ENCODE measurements at places on chromosomes 5 and 9.

DNA sequence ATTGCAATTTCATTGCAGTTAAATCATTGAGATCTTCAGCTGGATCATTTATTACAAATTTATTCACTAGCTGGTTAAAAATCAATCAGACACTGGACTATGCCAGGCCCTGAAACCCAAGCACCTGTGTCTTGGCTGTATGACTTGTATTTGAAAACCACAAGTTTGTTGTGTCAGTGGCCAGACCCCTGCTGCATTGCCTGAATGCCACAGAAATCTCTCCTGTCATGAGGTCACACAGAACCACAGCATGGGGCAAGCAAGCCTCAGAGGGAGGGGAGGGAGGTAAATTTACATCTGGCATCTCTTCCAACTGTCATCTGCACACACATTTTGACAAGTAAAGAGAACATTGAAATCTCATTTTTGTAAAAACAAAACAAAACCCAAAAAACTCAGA, 90.0 kb downstream of the ARRDC3 start:
- DNase-seq, result peak; percentile 31

GRCh38 chr9:106111039-106111730, 416.8 kb downstream of the TMEM38B start:
- DNase-seq, result no peak

DNA sequence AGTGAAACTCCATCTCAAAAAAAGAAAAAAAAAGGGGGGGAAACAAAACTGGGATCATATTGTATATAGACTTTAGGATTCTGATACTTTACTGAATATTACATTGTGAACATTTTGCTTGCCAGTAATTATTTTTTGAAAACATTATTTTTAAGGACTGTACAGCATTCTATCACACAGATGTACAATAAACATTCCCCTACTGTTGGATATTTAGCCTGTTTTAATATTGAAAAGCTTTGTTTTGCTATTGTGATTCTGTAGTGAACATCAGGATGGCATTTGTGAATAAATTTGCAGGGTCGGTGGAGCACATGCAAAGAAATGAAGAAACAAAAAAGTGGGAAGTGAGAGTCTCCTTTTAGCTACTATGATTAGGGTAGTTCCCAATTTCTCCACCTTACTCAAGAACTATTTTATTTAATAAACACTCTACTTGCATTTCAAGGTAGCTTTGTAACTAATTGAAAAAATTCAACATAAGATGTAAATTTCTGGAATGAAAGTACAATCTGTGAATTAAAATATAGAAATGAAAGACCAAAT, 18.7 kb downstream of the RASGRF2 start:
- no peak for DNase-seq

- DNase-seq, result no peak
These were observed 35.2 kb downstream of the ARHGAP26 start for GRCh38 chr5:142805339-142805738.

DNA sequence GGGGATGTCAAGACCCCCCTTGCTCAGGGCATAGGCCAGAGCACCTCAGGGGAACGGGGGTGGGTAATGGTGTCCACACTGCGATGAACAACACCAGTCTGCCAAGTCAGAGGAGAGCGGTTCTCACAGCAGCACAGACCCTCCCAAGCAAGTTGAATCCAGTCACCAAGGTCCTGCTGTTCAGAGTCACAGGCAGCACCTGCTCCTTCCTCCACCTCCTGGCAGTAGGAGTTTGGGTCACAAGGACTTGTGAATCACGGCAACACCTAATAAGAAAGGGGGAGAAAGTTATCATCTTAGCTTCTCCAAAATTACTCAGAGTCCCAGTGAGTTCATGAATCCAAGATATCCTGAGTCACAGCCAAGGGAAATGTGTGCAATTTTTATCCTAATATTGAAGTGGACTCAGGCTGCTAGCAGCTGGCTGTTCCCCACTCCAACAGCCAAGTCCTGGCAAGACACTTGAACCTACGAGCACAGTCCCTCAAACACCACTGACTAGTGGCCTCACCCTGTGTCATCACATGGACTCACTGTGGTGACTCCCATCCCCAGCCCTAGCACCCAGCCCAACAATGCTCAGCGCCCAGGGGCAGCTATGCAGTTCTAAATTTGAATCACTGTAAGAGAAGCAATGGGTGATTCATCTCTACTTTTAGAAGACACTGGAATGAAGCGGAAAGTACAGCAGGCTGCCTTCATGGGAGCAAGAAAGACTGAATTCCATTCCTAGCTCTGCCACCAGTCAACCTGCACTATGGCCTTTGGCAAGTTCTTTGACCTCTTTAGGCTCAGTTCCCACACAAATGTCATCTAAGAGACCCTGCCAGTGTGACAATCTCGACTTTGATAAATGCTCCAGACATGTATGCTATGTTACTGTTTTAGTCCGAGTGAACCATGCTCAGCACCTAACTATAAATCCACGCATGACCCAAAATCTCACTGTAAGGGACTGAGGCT, 113.7 kb downstream of the KLHL3 start:
- DNase-seq, result peak; percentile 94

DNA sequence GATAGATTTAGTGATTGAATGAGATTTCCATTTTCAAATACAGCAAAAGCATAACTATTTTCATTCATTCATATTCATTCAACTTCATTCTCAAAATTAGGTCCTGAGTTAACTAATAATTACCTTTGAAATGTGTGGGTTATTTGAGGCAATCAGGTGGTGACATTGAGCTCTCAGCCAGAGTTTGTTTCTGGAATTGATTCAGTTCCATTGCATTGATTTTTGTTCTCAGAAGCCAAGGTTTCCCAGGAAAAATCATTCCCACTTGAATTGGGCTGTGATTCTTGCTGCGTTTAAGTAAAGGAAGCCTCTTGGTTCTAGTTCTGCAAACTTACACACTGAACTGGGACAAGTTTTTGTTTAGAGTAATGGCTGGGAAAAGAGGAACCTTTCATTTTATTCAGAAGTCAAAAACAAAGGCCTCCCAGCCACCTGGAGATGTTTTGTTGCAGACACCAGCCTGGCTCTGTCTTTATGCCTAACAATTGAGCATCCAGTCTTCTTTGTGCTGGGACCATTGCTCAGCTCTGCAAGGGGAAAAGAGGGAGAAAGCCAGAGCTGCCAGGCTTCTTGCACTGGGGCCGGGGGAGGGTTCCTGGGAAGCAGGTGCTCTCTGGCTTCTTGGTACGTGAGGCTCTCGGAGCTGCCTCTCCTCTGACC, 198.6 kb downstream of the TRIO start:
- DNase-seq, result no peak

GRCh38 chr9:38357350-38358114, 35.0 kb upstream of the ALDH1B1 start:
- DNase-seq, result no peak

- DNase-seq, result no peak
These were observed 60.2 kb upstream of the STARD4 start for GRCh38 chr5:111572561-111572960.

- no peak for DNase-seq
These were observed 65.7 kb downstream of the IQGAP2 start for GRCh38 chr5:76468635-76469425.

- no peak for DNase-seq
These were observed 105.3 kb upstream of the NFIB start for GRCh38 chr9:14418941-14419937.

- DNase-seq, result no peak
These were observed 106.0 kb downstream of the MEGF10 start for GRCh38 chr5:127396490-127397155.

GRCh38 chr5:13749766-13750165, 194.7 kb downstream of the DNAH5 start:
- DNase-seq, result no peak

DNA sequence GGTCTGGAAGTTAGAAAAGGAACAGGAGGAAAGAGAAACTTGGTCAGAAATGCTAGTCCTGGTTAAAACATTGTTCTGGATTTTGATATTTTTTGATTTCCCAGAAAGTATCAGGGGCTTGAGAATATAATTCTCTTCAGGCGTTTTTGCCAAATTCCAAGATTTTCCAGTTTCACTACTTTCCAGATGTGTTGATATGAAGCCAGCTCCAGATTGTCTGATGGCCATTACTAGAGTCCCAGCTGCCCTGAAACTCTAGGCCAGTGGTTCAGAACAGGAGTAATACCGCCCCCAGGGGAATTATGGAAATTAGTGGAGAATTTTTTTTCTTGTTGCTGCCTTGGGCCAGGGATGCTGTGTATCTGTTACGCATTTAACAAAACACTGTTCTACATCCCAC, 88.6 kb downstream of the KCNN2 start:
- peak; percentile 40 for DNase-seq

- no peak for DNase-seq
These were observed 186.5 kb upstream of the ANKRD55 start for GRCh38 chr5:56419667-56420066.

- no peak for DNase-seq
These were observed 13.0 kb upstream of the ASS1 start for GRCh38 chr9:130431536-130432303.

- no peak for DNase-seq
These were observed 58.1 kb downstream of the ZNF474 start for GRCh38 chr5:122187426-122187825.

DNA sequence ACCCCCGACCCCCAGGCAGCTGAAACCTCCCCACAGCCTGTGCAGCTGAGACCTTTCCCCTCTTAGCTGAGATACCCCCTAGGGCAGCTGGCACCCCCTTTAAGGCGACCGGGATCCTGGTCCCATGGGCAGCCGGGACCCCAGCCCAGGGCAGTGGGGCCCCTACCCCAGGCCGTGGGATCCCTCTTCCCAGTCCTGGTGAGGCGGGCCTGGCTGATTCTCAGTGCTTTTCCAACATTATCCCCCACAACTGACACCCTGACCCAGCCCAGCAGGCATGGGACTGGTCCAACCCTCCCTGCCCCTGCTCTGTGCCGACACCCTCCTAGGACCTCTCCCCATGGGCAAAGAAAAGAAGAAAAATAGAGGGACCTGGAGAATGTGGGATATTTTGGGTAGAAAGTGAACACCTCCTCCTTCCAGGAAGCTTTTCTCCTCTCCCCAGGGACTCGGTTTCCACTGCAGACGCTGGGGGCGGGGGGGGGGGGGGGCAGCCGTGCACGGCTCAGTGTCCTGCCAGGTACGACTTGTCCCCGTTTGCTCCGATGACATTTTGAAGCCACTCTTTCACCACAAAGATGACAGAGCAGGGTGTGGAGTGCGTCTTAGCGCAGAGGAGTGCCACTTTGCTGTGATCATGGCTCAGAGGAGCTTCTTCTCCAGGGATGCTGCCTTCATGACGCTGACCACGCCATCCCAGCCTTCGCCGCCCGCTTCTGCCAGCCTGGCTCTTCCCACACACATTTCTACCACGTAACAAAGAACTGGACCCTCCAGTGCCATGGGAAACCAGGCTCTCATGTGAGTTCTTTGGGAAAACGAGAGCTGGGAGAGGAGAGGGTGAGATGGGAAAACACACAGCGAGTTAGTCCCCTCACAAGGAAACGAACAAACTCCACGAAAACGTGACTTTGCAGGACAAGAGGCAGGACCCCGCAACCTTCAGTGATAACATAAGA, 47.5 kb downstream of the MRPL36 start:
- no peak for DNase-seq

DNA sequence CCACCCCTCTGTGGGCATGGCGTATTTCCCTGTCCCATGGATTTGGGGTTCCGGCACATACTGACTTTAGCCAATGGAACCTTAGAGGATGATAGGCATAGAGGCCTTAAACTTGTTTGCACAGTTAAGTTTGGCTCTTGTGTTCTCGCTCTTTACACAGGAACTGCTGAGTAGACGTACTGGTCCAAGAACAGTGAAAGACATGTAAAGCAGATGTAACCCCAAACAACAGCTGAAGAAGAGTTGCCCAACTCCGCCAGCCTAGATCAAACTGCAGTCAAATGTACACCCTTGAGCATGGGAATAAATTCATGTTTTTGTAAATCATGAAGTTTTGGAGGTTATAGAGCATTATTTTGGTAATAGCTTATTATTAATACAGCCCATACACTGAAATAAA, 260.0 kb upstream of the NREP start:
- DNase-seq, result no peak

GRCh38 chr9:4259489-4259888, 40.4 kb downstream of the GLIS3 start:
- no peak for DNase-seq

GRCh38 chr9:127129718-127130085, 7.3 kb upstream of the ANGPTL2 start:
- DNase-seq, result no peak
